Activated CD4-positive, alpha-beta T cell treated with anti-CD3 and anti-CD28 coated beads for 1 hour (primary cell): ENCODE measurements at places on chromosomes 2 and 18.

DNA sequence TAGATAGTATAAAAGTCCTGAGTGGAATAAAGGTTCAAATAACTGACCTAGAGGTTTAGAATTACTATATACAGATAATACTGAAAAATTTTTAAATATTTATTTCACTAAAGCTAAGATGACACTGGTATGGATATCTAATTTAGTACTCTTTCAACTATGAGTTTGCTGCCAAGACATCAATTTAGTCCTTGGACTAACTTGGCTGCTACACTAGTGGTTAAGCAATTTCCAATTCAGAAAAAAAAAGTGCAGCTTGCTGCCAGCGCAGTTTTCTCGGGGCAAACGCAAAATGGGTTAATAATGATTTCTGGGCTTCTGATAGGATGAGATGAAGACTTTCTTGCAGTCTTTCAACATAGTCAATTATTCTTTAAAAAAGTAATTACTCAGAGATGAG lies 10.8 kb downstream of the BUB1 start:
- no peak for DNase-seq

DNA sequence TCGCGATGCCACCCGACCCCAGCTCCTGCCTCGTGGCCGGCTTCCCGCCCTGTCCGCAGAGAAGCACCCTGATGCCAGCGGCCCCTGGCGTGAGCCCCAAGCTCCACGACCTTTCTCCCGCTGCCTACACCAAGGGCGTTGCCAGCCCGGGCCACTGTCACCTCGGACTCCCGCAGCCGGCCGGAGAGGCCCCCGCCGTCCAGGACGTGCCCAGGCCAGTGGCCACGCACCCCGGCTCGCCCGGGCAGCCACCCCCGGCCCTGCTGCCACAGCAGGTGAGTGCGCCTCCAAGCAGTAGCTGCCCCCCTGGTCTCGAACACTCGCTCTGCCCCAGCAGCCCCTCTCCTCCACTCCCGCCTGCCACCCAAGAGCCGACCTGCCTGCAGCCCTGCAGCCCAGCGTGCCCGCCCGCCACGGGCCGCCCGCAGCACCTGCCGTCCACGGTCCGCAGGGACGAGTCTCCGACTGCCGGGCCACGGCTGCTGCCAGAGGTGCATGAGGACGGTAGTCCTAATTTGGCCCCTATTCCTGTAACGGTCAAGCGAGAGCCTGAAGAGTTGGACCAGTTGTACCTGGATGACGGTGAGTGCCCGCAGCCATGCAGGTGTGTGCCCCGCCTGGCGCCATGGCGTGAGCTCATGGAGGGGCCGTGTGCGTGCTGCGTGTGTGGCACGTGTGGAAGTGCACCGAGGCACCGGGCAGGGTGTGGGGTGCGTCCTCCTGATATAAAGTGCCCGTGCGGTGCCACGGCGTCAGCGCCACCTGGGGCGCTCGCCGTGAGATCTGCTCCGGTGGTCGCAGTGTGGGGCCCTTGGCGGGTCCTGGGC lies 90.8 kb downstream of the NFATC1 start:
- no peak for DNase-seq

DNA sequence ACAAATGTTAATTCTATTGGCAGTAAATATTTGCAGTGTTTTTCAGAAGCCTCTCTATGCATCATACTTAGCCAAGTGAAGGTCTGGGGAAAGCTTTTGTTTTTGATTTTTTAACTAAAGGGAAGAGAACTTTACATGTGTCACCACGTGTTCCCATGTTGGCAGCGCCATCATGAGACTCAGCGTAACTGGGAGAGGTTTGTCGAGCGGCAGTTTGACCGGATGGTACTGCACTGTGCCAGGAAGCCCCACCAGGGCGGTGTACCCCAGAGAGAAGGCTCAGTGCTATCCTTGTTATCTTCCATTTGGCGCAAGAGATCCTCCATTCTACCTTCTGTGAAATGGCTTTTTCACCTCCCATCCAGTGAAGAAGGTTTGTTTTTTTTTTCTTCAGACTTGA lies 38.5 kb downstream of the KIF5C start:
- DNase-seq: no peak

DNA sequence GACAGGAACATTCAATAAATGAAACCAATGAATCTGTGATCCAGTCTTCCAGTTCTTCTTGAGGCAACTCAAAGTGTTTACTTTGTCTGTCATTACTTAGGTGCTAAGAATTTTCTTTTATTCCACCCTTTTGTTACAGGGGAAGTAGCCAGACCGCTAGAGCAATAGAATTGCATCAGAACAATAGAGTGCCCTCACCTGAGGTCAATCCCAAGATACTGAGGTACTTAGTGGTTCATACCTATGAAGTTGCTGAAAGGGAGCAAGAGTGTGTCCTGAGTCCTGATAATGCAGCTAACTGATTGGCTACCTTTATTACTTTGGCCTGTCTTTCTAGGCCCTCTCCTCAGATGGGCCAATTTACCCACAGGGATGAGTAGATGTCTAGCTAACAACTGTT lies 359.4 kb upstream of the KCNH7 start:
- no peak for DNase-seq

GRCh38 chr18:25187521-25188192 lies 164.3 kb downstream of the ZNF521 start:
- no peak for DNase-seq

GRCh38 chr2:143193121-143193520 lies 63.9 kb downstream of the ARHGAP15 start:
- no peak for DNase-seq

- DNase-seq: no peak
Measured at GRCh38 chr2:67574230-67574629, 177.1 kb downstream of the ETAA1 start.

- no peak for DNase-seq
Measured at GRCh38 chr2:133086176-133086575, 416.2 kb upstream of the LYPD1 start.

DNA sequence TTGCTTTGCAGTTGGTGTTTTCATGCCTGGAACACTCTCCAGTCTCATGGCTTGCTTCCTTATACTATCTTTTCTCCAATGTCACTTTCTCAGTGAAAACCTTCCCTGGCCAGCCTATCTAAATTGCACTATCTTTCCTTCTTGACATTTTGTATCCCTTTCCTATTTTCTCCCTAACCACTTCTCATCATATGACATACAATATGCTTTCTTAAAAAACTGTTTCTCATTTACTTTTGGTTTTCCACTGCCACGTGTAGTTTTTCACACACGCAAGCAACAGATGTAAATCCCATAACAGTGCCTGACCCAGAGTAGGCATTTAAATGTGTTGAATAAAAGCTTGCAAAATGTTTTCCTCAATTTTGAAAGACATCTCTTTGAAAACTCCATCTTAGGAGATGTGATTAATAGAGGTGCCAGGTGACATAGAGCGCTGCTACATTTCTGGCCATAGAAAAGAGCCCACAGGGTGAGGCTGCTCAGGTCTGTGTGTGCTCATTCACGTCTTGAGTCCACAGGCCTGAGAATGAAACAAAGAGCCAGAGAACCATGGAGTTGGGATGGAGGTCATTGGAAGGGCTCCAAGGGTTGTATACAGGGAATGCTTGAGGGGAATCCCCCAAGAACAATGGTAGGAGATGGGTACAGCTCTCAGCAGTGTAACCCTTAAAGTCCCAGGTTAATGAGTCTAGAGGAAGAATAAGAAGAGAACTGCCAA lies 12.7 kb downstream of the ZNF24 start:
- no peak for DNase-seq
